ENCODE measurements at places on chromosomes 2 and 18.
A peak's percentile ranks its signal among the peaks of the same experiment; 100 is the strongest.

GRCh38 chr2:51003345-51004192, 28.4 kb downstream of the NRXN1 start:
- no peak for DNase-seq

GRCh38 chr2:218722876-218723785, 12.5 kb downstream of the TTLL4 start:
- DNase-seq, result no peak

DNA sequence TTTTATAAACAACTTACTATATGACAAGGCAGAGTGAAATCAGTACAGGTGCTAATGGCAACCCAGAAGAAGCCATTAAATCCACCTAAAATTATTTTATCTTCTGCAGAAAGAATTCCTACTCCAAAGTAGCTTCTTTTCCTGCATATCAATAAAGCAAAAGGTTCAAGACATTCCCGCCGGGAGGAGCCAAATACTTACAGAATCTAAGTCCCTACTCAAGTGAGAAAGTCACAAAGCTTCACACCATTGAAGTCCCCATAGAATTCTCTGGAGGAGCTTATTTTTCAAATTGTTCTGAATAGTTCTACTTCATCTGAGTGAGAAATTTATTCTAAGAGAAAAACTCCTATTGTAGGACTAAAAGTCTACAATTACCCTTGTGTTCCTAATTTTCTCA, 233.7 kb upstream of the HNRNPA3 start:
- DNase-seq, result no peak

- no peak for DNase-seq
Measured at GRCh38 chr2:1157107-1157506, 206.5 kb downstream of the SNTG2 start.

DNA sequence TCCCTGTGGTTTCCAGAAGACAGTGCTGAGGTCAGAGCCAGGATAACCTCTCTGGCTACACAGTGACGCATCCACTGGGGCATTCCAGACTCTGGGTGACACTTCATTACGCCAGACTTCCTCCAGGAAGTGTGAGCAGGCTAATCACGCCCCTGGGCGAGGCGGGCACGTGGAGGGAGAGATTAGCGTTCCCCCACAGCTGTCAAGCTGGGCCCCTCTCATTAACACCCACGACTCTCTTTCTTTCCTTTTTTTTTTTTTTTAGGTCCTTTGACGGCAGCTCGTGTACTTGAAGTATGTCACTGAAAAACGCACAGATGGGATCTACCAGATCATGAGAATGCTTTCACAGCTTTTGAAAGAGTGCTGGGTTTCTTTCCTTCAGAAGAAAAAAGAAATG, 274.6 kb downstream of the AFF3 start:
- peak; percentile 41 for DNase-seq

GRCh38 chr2:129923265-129924091, 56.0 kb upstream of the RAB6C start:
- DNase-seq, result no peak

DNA sequence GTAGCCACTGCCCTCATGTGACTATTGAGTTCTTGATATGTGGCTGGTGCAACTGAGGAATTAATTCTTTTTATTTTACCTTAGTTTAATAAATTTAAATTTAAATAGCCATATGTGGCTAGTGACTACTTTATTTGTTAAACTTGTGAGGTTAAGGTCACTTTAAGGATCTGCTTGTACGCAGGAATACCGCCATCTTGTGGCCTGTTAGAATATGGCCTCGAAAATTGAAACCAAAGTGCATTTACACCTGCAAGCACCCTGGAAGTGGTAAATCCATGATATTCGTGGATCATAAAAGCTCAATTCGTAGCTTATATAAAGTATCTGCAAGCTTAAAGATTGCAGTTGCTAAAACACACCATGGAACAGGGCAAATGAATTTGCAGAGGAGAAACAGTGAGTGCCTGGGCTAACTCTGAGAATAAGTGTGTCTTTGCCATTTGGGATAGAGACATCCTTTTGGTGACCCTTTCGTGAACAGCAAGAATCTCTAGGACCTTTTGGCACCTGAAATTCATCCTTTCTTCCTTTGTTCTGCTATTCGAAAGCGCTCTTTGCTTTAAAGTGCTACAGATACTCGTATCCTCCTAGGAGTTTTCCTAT, 59.9 kb upstream of the REG3A start:
- DNase-seq, result no peak

DNA sequence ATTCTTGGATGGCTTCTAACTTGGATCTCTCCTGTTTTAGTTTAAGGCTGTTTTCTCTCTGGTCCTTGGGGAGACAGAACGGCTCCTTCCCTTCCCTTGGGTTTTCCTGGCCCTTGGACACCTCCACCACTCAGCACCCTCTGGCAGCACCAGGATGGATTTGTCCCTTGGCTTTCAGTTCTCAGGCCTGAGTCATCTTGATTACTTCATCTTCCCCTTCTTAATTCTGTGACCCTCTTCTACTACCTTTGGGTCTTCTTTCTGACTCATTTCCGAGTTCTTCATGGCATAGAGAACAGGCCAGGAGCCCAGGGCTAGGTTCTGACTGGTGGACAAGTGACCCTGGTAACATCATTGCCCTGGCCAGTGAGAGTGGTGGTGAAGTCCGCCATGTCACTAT, 14.9 kb downstream of the IGFBP2 start:
- no peak for DNase-seq

GRCh38 chr2:239400596-239401066, at the start of gene HDAC4:
Gene HDAC4, minus strand, starts transcription at chr2:239401020. Its CDS starts 48,321 bp downstream, at chr2:239352699.
- DNase-seq, result no peak

DNA sequence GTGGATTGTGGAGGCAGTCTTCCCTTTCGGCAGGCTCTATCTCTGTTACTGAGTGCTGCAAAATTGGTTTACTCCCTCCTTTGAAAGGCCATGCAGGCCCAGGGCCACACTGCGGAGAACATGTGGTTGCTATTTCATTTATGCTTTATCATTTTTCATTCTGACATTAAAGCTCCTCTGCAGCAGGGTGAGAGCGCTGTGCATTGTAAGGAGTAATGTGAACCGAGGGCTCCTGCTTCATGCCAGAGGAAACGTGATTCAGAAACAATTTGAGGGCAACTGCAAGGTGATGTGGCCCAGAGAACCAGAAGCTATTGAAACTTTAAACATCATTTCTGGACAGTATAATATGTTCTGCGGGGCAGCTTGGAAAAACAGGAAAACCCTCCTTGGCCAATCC, 341.6 kb upstream of the NT5C1B start:
- no peak for DNase-seq

GRCh38 chr2:51695531-51695930, 663.6 kb upstream of the NRXN1 start:
- no peak for DNase-seq

DNA sequence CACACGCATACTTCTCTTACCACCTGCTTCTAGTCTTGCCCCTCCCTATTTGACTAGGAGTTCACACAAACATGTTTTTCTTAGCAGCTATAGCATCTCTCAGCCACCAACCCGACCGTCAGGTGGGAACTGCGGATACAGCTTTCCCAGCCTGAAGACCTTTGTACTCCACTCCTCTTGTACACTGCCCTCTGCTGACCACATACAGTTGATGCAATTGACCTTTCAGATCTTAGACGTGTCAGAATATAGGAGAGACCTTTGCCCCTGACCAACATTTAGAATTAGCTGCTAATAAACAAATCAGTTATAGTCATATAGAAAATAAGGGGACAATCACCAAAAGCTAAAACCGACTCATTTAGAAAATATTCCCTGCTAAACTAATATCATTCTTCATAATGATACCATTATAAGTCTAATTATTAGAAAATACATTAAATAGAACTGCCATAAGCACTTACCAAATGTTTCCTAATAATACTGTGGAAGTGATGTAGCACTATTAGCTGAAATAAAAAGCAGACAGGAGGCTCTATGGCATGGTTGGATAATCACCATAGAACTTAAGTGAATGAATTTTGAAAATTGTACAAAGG, 208.4 kb downstream of the RAD51AP2 start:
- DNase-seq, result no peak

DNA sequence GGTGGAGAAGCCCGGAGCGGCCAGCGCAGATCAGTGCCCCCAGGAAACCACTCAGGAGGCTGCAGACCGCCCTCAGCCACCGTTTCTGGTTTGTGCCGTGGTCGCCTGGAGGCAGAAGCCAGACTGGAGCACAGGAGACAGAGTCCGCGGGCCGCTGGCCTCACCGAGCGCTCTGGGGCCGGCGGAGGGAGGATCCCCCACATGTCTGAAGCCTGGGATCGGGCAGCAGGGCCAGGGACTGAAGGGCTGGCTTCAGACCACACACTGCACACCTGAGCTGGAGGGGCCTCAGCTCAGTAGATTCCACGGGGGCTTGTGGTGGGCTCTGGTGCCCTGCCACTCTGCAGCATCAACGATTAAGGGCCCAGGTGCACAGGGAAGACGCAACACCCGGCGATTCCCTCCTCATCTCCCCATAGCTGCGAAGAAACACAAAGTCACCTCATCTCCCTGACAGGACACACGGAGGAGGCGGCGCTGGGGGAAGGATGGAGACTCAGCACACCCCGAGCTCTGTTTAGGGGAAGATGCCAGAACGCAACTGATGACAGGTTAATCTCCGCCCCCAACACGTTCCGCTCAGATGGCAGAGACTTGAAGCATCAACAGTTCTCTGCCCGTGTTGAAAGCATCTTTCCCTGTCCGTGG, 408.1 kb downstream of the GALR1 start:
- DNase-seq, result no peak

DNA sequence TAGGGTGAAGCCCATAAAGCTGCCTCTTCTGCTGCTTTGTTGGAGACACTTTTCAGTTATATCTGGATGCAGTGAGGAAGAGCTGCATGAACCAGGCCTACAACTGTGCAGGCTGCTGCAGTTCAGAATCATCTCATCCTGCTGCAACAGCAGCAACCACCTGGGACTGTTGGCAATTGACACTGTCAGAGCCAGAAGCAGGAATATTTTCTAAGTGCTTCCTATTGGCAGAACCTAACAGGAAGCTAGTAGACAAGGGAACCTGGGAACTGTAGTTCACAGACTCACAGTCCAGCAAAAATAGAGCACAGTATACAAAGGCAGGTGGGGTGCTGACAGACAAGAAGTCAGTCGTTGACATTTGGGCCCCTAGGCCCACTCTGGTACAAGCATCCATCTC, 452.9 kb upstream of the SPRED2 start:
- no peak for DNase-seq

GRCh38 chr2:54107903-54108615, 7.4 kb upstream of the ACYP2 start:
- no peak for DNase-seq

- no peak for DNase-seq
Measured at GRCh38 chr2:121429119-121429903, 101.4 kb upstream of the RNU4ATAC start.

- DNase-seq, result no peak
Measured at GRCh38 chr2:128241896-128242295, 76.8 kb downstream of the HS6ST1 start.

DNA sequence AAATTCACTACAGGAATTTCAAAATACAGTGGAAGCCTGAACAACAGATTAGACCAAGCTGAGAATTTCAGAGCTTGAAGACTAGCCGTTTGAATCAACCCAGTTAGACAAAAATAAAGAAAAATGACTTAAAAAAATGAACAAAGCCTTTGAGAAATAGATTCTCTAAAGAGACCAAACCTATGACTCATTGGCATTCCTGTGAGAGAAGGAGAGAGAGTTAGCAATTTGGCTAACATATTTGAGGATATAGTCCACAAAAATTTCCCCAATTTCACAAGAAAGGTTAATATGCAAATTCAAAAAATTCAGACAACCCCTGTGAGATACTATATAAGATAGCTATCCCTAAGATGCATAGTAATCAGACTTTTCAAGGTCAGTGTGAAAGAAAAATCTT, 78.0 kb downstream of the MYO3B start:
- no peak for DNase-seq

GRCh38 chr2:240635121-240635997, 10.1 kb downstream of the GPR35 start:
- no peak for DNase-seq

GRCh38 chr2:55618275-55619055, 1.0 kb upstream of the PPP4R3B start:
- DNase-seq, result peak; percentile 48

DNA sequence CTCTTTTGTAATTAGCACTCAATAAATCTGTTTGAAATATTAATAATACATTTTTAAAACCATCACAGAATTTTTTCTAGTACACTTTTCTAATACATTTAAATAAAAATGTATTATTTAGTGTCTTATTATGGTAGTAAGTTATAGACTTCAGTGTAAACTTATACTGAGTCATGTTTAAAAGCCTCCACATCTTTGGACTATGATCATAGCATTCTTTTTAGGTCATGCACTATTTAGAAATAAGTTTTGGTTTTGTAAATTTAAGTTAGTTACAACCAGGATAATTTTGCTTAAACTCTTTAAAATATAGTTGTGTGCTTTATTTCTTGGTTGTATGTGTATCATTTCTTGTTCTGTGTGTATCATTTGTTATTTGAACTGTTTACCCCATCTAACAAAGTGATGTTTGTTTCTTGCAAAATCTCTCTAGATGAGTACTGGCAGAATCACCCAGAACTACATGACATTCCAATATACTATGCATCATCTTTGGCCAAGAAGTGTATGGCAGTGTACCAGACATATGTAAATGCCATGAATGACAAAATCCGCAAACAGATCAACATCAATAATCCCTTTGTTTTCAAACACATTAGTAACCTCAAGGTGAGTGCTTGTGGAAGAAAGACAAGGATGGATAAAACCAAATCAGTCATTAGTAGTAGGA, 16.7 kb downstream of the CPSF3 start:
- no peak for DNase-seq

- no peak for DNase-seq
Measured at GRCh38 chr2:234502285-234502918, 5.5 kb upstream of the ARL4C start.

GRCh38 chr2:68466361-68466777, 725 bp downstream of the FBXO48 start:
- peak; percentile 60 for DNase-seq

- peak; percentile 39 for DNase-seq
Measured at GRCh38 chr18:24019641-24020331, 5.2 kb downstream of the TTC39C start.

- no peak for DNase-seq
Measured at GRCh38 chr2:47452761-47453160, 49.8 kb downstream of the MSH2 start.

GRCh38 chr2:26675651-26676255, 16.8 kb upstream of the KCNK3 start:
- no peak for DNase-seq

DNA sequence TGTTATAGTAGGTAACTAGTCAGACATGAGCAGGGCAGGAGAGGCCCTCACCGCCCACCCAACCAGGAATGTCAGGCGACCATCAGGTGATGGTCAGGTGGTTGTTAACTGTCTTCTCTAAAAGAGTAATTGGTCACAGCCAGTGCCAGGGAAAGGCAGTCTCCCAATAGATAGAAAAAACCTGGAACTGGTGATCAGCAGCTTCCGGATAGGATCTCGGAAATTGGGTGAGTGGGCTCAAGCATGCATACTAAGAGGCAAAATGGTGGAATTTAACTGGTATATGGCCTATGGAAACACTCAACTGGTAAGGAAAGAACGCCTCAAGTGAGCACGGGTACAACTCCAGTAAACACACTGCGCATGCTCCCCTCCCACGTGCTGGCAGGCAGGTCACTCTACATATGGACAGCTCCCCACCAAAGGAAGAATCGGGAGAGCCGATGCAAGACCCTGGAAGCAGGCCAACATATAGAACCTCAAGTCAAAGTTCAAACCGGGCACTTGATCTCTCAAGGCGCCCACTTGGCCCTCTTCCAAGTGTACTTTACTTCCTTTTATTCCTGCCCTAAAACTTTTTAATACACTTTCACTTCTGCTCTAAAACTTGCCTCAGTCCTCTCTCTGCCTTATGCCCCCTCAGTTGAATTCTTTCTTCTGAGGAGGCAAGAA, 43.5 kb upstream of the TMEM131 start:
- peak; percentile 18 for DNase-seq
